Pancreas (tissue), 10 donors: ENCODE measurements at places on chromosomes 12 and 14.

GRCh38 chr12:15306605-15307004 is 15.7 kb upstream of the PTPRO start:
- DNase-seq = no peak

DNA sequence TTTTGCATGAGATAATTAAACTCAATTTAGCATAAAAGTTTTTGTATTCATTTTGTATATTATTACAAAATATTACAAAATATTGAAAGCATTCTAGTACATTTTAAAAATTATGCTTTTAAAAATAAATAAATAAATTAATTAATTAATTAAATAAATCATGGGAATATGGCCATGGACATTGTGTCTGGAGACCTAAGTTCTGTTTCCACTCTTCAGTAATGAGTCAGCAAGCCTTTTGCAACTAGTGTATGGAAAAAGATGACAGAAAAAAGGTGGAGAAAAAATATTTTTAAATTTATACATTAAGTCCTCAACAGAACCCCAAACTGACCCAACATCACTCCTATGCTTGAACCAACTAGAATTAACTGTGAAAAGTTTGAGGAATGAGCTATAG is 1187.5 kb upstream of the USP15 start:
- no peak for DNase-seq

DNA sequence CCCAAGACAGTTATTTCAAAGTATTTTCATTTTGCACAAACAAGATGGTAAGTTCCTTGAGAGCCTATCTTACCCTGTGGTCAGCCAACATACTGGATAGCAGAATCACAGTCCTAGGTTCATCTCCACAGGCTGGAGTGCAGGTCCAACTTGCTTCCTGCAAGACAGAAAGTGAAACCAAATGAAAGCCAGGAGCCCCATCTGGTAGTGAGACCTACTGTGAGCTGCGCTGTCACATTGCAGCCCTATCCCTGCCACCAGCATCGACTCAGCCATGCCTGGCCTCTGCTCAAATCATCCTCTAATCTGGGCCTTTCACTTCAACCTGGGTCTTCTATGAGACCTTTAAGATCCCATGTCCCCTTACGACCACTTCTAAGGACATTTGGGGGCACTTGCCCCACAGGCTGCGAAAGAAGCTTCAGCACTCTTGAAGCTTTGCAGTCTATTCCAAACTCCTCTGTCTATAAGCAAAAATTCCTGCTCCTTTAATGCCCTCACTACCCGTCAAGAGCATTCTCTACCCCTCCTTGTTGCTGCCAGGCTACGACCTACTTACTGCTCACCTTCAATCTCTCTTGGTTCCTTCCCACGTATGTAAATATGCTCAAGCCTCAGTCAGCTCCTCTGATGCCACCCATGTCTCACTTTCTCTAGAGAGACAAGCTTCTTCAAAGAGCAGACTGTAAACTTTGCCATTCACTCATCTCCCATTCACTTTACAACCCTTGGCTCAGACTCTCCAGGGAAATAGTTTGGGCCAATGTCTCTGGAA is 55.9 kb upstream of the TSPAN11 start:
- no peak for DNase-seq

DNA sequence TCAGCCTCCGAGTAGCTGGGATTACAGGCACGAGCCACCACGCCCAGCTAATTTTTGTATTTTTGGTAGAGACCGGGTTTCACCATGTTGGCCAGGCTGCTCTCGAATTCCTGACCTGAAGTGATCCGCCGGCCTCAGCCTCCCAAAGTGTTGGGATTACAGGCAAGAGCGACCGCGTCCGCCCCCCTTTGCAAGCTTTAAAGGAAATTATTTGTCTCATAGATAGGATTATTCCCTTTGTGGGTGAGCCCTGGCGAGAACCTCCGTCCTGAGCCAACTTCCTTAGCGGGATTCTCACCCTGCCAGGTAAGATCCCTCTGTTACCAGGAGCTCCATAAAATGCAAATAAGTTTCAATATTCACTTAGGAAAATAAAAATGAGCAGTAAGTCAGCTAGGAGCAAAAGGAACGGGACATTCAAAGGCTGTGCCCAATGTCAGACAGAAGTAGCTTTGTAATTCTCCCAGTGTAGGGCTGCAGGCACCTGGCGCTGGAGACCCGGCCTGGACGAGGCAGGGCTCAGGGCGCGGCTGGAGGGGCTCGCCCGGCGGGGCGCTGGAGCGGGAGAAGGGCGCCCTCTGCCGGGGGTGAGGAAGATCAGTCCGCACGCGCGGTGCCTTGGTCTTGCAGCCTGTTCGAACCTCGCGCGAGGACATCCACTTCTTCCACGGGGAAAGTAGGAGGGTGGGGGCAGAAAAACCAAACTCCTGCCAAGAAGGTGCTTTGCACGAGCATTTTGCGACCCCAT is 47.2 kb upstream of the PLXNC1 start:
- peak; percentile 86 for DNase-seq

- DNase-seq = no peak
These were observed 9.0 kb downstream of the HOXC12 start for GRCh38 chr12:53963434-53964314.
